NCI-H460 (cell line): ENCODE measurements at places on chromosomes 2 and 18. TPM values are rescaled to one million over a fixed set of nuclear protein-coding genes. Genes with fewer than 3 reads are reported as not detected.

- no peak for DNase-seq
Measured at GRCh38 chr18:41395695-41396094, 559.3 kb upstream of the PIK3C3 start.

- DNase-seq: no peak
Measured at GRCh38 chr2:17422061-17422460, 96.2 kb downstream of the RAD51AP2 start.

Gene UGT1A10
- total RNA-seq: not detected in 2 replicates

Gene SCN7A
- 0.02 and 0.03 TPM in 2 replicates for total RNA-seq

Gene POTEC
- total RNA-seq: not detected in 2 replicates

DNA sequence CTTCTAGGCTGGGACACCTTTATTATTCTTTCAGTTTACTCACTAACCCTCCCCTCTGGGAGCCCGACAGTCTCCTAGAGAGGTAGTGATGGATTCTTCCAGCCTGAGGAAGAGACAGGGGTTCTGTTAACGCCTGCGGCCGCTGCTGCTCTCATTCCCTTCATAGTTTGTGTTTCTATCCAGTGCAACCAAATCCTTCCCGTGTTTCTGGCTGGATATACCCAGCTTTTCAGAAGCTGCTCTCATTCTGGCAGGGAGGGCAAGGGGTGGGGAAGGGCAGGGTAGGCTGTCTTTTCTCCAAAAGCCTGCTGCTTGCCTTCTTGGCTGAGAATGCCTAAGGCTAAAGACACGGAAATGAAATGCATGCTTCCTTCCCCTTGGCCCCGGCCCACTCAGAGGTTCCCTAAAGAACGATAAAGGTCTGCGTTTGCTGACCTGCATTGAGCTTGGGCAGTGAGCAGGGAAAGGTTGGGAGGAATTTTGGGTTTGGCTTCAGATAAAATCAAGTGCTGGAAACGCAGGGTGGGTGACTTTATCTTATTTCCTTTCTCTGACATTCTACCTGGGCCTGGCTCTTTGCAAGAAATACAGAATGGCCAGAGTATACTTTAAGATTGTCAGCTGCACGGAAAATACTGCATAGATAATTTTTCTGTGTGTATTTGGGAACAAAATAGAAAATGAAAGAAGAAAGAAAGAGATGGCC is 390.9 kb downstream of the NBAS start:
- no peak for DNase-seq

Gene SERPINB10
- total RNA-seq: not detected in 2 replicates

- DNase-seq: no peak
Measured at GRCh38 chr2:18799397-18799796, 210.0 kb upstream of the NT5C1B start.
